ENCODE measurements at places on chromosomes 4 and X. TPM values are rescaled to one million over a fixed set of nuclear protein-coding genes. Genes with fewer than 3 reads are reported as not detected.

DNA sequence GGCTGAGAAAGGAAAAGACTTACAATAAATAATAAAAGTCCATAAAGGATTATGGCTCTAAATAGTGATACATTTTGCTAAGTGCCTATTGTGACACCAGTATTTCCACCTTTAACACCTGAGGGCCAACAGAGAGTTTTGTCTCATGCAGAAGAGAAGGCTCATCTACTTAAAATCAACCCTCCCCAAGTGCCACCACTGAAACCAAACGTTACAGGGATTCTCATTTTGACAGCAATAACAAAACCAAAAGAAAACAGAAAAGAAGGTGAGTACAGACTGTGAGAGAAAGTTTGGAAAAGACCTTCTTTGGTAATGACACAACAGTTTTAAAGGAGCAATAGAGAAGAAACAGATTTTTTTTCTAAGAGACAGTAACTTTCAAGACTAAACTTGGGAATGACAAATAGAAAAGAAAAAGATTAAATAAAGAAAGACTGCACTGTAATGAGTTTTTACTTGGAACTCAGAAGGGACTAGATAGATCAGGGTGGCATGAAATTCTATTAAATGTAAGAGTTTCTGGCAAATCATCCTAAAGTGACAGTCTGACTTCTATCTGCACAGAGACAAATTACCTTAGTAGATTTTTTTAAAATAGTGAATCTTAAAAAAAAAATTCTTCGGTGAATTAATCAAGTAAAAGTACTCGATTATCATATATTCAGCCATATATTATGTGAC, 109.7 kb downstream of the ZNF827 start:
- H3K27ac ChIP-seq: peak overlapping the region; percentile 53
- H3K36me3 ChIP-seq: no peaks in the 10 kb centered on the region
- H3K27me3 ChIP-seq: no peaks in the 10 kb centered on the region
- H3K4me3 ChIP-seq: no peak overlapping the region
- DNase-seq: no peak

- H3K27me3 ChIP-seq: no peaks in the 10 kb centered on the region
- no peak overlapping the region for H3K4me3 ChIP-seq
- H3K27ac ChIP-seq: no peak overlapping the region
- H3K36me3 ChIP-seq: no peaks in the 10 kb centered on the region
- DNase-seq: no peak
- H3K4me1 ChIP-seq: no peaks in the 10 kb centered on the region
Observed at GRCh38 chr4:8605289-8605688, 12.7 kb downstream of the CPZ start.

DNA sequence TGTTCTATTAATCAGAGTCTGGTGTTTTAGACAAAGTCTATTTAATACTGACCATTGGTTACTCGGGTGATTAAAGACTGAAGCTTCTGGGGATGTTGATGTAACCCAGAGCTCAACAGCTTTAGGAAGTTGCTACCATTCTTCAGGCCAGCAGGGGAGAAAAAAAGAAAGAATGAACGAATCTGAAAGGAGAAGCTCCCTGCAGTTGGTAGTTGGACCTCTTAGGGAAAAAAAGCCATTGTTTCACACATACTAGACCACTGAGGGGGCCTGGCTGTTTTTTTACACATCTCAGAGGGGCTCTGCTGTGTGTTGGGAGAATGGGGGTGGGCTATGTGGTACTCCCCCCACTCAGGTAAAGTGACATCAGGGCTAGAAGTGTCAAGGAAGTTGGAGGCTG, 378.9 kb downstream of the KCNIP4 start:
- H3K36me3 ChIP-seq: no peaks in the 10 kb centered on the region
- DNase-seq: no peak
- no peaks in the 10 kb centered on the region for H3K27me3 ChIP-seq

GRCh38 chr4:122458625-122459024, 2.1 kb upstream of the IL2 start:
- H3K4me3 ChIP-seq: no peak overlapping the region
- H3K27ac ChIP-seq: no peak overlapping the region
- no peaks in the 10 kb centered on the region for H3K36me3 ChIP-seq
- no peaks in the 10 kb centered on the region for H3K4me1 ChIP-seq

DNA sequence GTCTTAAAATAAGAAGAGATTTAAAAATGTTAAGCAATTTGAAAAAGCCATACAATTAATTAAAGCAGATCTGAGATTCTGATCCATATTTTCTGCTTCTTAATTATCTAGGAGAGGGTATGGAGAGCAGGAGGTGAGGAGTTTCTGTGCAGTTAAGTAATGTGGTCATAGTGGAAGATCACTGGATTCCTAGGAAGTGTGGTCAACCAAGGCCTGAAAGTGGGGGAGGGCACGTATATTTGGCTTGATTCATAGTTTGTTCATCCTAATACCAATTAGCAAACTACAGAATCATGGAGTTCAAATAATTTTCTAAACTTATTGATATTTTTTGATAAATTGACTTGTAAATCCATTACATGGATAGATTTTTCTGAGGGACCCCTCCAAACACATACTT, 768.3 kb downstream of the RAPGEF2 start:
- H3K4me1 ChIP-seq: no peaks in the 10 kb centered on the region
- H3K27me3 ChIP-seq: no peaks in the 10 kb centered on the region
- no peak for DNase-seq
- H3K27ac ChIP-seq: no peak overlapping the region
- H3K36me3 ChIP-seq: no peaks in the 10 kb centered on the region
- H3K4me3 ChIP-seq: no peak overlapping the region

- no peak overlapping the region for H3K4me3 ChIP-seq
- H3K27ac ChIP-seq: no peak overlapping the region
- no peaks in the 10 kb centered on the region for H3K4me1 ChIP-seq
- no peaks in the 10 kb centered on the region for H3K27me3 ChIP-seq
- H3K36me3 ChIP-seq: no peaks in the 10 kb centered on the region
Observed at GRCh38 chr4:166538491-166539005, 665.5 kb downstream of the TLL1 start.

- H3K27ac ChIP-seq: peak overlapping the region; percentile 96
- H3K36me3 ChIP-seq: no peaks in the 10 kb centered on the region
- H3K27me3 ChIP-seq: no peaks in the 10 kb centered on the region
- peaks cover 39% of the 10 kb centered on the region for H3K4me1 ChIP-seq
- H3K4me3 ChIP-seq: peak overlapping the region; percentile 88
- DNase-seq: no peak
Observed at GRCh38 chr4:99947190-99947578, 766 bp upstream of the DNAJB14 start.

DNA sequence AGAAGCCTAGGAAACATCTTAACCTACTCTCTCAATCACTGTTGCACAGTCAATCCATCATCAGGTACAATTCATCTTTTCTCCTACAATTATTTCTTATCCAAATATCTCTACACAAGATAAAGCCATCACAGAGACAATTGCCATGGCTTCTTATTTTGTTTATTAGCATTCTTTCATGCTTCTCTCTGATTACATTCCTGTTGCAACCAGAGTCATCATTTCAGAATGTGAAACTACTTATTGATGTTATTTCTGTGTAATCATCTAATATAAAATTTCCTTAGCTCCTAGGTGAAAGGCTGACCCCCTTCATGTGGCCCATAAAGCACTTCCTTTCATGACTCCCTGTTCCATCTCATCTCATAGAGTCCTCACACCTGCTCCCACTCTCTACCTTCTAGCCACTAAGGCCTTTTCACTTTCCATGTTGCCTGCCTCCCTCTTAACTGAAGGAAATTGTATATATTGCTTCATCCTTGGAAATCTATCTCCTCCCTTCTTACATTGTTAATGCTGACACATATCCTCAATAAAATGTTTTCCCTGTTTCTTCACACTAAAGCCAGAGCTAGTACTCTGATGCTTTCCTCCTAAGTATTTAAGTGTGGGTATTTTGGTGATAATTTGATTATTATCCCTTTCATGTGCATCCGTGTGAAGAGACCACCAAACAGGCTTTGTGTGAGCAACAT, 829.9 kb downstream of the FAT4 start:
- no peaks in the 10 kb centered on the region for H3K36me3 ChIP-seq
- H3K27ac ChIP-seq: no peak overlapping the region
- no peak for DNase-seq
- H3K27me3 ChIP-seq: no peaks in the 10 kb centered on the region

GRCh38 chr4:124564121-124564520, 148.4 kb downstream of the ANKRD50 start:
- H3K27ac ChIP-seq: no peak overlapping the region
- DNase-seq: no peak
- H3K4me3 ChIP-seq: no peak overlapping the region
- H3K4me1 ChIP-seq: no peaks in the 10 kb centered on the region

GRCh38 chr4:174147863-174148262, 135.6 kb downstream of the FBXO8 start:
- no peaks in the 10 kb centered on the region for H3K4me1 ChIP-seq
- DNase-seq: no peak
- H3K27me3 ChIP-seq: no peaks in the 10 kb centered on the region

GRCh38 chrX:150577174-150577573, 8.8 kb downstream of the MTM1 start:
- no peak for DNase-seq
- H3K27me3 ChIP-seq: no peaks in the 10 kb centered on the region
- H3K36me3 ChIP-seq: no peaks in the 10 kb centered on the region
- peaks cover under 1% of the 10 kb centered on the region for H3K4me1 ChIP-seq

GRCh38 chrX:112270991-112271390, 188.4 kb upstream of the TRPC5 start:
- H3K36me3 ChIP-seq: no peaks in the 10 kb centered on the region
- H3K27me3 ChIP-seq: no peaks in the 10 kb centered on the region
- no peak for DNase-seq
- no peaks in the 10 kb centered on the region for H3K4me1 ChIP-seq
- no peak overlapping the region for H3K4me3 ChIP-seq
- no peak overlapping the region for H3K27ac ChIP-seq

DNA sequence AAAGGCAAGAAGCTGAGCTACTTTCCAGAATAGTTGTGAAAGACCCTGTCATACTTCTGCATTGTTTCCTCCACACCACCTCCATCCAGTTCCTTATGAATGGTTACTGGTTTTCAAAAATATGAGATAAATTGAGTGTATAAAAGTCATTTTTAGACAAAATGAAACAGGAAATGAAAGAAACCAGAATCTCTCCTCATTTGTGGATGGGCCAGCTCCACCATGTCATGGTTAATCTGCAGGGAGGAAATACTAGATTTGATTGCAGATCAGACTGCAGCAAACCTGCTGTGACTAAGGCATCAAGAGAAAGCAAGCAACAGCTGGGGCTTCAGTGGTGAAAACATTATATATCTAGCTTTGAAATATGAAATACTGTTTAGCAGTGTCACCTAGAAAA, 23.8 kb downstream of the F9 start:
- no peak for DNase-seq
- H3K4me3 ChIP-seq: no peak overlapping the region
- H3K4me1 ChIP-seq: no peaks in the 10 kb centered on the region
- no peaks in the 10 kb centered on the region for H3K36me3 ChIP-seq

- no peak overlapping the region for H3K4me3 ChIP-seq
- no peaks in the 10 kb centered on the region for H3K36me3 ChIP-seq
- DNase-seq: no peak
- H3K4me1 ChIP-seq: peaks cover 19% of the 10 kb centered on the region
Observed at GRCh38 chr4:140256941-140257340, 103.0 kb upstream of the MAML3 start.

DNA sequence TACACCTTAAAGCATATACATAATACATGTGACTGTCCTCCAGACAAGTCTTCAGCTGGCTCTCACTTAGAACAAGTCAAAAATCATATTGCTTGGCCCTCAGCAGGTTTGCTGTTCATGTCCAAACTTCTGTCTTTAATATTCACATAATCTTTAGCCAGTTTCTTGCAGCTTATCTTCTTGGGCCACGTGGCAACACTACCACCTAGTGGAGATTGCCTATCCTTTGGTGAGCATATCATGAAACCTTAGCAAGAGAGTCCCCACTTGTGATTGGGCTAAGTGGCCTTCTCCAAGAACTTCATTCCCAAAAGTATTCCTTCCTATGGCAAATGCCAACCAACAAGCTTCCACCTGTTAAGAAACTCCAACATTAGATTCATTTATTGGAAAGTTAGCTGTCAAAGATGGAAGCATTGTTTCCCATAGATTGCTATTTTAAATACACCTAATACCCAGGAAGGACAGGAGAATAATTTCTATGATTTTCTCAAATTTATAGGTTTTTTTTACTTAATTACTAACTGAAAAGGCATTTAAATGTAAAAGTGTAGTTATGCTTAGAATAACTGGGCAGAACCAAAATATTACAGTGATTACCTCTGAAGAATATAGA, 231.9 kb upstream of the INTU start:
- no peaks in the 10 kb centered on the region for H3K36me3 ChIP-seq
- H3K4me3 ChIP-seq: no peak overlapping the region
- H3K27me3 ChIP-seq: no peaks in the 10 kb centered on the region
- H3K4me1 ChIP-seq: peaks cover 4% of the 10 kb centered on the region
- peak; percentile 59 for DNase-seq

Gene DCLK2
- total RNA-seq: 12.2 TPM

Gene TMEM156
- not detected for total RNA-seq

Gene UGT2B15
- total RNA-seq: not detected

Gene NMU
- not detected for total RNA-seq

Gene BBS12
- total RNA-seq: 13.2 TPM

All from thyroid gland (tissue), 4 donors.